ENCODE measurements at places on chromosomes 7 and 10.
A peak's percentile ranks its signal among the peaks of the same experiment; 100 is the strongest.

- DNase-seq = no peak
These were observed 19.2 kb downstream of the SEMA3D start for GRCh38 chr7:85167636-85168035.

DNA sequence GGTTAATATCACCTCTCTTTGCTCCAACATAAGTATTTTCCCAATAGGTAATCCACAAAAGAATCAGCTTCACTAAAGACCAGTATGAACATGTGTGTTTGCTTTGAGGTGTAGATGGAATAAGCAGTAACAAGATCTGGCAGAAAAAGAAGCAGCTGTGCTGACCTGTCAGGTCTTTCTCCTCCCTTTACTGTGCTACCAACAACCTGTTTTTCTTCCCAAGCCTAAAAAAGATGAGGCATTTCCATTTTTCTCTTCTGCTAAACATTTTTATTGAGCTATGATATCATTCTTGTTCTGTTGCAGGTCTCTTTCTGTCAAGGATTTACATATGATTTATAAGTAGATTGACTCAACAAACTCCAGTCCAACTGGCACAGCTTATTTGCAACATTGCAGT is 315.2 kb upstream of the GLI3 start:
- DNase-seq = no peak

DNA sequence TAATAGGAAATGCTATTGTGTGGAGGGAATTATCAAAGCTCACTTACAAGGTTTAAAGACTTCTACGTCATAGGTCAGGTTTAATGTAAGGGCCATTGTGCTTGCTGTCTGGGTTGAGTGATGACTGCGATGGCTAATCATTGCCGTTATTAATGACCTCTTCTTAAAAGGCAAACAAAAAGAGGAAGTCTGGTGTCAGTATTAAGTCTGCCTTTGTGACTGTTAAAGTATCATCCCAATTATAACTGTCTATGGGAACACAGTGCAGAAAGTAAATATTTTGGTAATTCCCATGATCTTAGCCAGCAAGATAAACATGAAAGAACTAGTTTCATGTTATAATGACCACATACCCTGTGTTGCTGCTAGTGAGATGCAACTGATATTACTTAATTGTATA is 382.4 kb downstream of the BBS9 start:
- no peak for DNase-seq

- no peak for DNase-seq
These were observed 3.5 kb upstream of the EBF3 start for GRCh38 chr10:129967579-129968019.

GRCh38 chr10:26557641-26558014 is 119.5 kb downstream of the APBB1IP start:
- DNase-seq = no peak

GRCh38 chr10:18332048-18332447 is 191.8 kb downstream of the CACNB2 start:
- no peak for DNase-seq

DNA sequence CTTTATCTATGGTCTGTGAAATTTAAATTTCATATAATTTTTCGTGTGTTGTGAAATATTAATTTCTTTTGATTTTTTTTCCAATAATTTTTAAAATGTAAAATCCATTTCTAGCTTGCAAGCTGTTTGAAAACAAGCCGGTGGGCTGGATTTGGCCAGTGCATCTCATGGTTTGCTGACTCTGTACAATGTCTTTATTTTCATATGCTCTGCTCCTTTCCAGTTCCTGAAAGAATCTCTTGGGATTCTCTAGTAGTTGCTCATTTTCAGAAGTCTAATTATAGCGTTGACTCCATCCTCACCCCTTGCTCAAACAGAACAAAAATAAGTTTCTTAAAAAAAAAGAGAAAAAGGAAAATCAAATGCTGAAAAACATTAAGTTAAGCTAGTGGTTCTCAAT is 21.4 kb downstream of the UBN2 start:
- DNase-seq = no peak

GRCh38 chr7:47896809-47897423 is 51.4 kb downstream of the PKD1L1 start:
- no peak for DNase-seq

- DNase-seq = no peak
These were observed 164.6 kb upstream of the SH2B2 start for GRCh38 chr7:102122026-102122425.

DNA sequence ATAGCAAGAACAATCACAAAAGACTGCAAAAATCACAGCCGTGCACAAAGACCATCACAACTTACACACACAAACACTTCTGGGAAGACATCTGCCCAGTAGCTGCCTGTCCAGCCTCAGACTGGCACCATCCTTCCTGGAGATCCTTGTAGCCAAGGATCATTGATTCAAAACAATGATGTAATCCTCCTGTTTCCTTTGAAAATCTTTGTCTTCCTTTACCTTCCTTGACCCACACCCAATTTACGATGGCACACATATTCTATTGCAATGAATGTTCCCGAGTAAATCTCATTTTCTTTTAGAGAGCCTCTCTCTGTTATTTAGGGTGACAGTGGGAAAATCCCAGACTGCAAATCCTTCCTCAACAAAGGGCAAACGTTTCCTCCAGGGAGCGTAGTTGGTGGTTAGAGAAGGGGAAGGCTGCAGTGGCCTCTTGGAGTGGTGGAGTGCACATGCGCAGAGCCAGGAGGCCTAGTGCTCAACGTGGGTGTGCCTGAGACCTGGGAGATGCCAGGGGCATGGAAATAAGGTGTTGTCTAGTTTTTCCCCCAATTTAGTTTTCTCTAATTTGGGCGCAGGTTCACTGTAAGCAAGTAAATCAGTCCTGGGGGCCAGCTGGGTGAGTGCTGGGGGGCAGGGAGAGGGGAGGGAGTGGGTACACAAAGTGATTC is 3.1 kb upstream of the INPP5A start:
- DNase-seq = no peak

- no peak for DNase-seq
These were observed 82.5 kb upstream of the LRGUK start for GRCh38 chr7:134044682-134045081.

DNA sequence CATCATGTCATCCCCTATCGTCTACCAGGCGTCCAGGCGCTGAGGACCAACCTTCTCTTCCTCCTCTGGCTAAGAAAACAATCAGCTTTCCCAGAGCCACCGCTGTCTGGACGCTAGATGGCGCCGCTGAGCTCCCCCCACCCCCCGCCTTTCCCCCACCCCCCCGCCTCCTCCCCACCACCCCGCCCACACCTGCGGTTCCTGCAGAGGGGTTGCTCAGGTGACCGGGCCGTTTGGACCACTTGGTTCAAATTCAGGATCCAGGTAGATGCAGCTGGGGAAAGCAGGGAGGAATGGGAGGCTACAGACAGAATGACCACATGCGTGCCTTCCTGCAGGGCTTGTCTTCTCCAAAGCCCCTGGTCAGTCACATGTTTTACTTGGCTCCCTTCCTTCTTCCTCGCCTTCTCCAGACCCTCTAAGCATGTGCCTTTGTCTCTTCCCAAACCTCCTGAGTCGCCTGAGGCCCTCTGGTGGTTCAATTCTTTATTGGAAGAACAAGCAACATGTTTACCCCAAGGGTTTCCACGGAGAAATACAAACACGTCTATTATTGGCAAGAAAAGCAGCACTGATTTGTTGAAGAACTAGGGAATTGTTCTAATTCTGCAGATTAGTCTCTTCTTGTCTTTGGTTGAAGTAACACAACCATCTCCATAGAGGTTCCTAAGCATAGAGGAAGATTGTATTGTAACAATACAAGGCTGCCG is 24.7 kb downstream of the AOC1 start:
- DNase-seq = peak; percentile 66

GRCh38 chr10:21427804-21428481 is 97.5 kb downstream of the SKIDA1 start:
- DNase-seq = no peak
